Brain (organoid and tissue), 16 donors: ENCODE measurements at places on chromosomes 5 and 9.

- peak; percentile 3 for DNase-seq
Observed at GRCh38 chr5:41048986-41049385, 22.2 kb downstream of the MROH2B start.

DNA sequence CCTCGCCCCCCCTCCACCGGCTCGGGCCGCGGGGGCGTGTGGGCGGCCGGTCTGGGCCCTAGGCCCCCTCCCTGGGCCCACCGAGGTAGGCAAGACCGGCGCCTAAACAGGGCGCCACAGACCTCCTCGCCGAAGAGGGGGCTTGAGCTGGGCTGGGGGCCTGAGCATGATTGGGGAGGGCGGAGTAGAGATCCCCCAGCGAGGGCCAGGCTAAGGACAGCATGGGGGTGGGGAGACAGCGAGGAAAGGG lies 108.9 kb downstream of the PSD2 start:
- no peak for DNase-seq

- DNase-seq: no peak
Observed at GRCh38 chr5:66438087-66438486, 158.1 kb upstream of the MAST4 start.

- DNase-seq: peak; percentile 1
Observed at GRCh38 chr5:77774981-77775789, 954 bp downstream of the TBCA start.

DNA sequence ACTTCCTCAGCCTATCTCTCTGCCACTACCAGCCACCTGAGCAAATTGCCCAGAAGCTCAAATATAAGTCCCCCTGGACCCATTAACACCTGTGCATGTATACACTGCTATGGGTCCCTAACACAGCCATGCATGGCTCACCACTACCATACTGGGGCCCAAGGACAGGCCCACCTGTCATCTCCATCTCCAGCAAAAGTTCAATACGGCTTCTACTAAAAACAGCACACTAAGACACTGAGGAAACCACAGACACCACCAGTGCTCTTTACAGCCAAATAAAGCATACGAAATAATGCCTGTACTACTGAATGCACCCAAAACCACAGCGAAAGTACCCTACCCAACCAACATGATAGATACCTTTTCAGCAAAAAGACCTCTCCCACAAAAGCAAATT lies 85.6 kb upstream of the GHR start:
- DNase-seq: no peak

DNA sequence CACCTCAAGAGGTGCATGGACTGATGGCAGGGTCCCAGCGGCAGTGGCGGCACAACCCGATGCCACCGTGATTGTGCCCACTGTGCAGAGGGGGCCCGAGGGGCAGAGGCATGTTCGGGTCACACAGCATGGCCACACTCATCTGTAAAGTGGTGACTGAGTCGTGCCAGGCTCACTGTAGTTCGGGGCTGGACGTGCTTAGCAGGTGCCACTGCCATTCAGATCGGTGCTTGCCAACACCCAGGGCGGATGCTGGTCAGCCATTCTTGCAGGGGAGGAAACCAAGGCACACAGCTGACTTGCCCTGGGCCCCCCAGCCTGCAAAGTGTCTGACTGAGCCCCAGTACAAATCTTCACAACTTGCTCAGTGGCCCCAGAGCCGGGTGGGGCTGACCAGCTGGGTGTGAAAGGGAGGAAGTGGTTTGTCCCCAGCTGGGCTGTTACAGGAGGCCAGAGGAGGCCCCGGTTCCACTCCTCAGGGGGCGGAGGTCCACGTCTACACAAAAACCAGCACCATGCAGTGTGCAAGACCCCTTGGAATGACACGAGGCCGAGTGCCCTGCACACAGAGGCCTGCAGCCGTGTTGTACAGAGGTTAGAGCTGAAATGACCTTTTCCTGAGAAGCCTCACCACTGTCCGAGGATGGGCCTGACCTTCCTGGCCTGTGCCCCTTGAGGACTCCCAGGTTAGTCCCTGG lies 17.9 kb downstream of the FGD3 start:
- DNase-seq: no peak

GRCh38 chr5:68949256-68949655 lies 144.6 kb upstream of the SLC30A5 start:
- DNase-seq: no peak

DNA sequence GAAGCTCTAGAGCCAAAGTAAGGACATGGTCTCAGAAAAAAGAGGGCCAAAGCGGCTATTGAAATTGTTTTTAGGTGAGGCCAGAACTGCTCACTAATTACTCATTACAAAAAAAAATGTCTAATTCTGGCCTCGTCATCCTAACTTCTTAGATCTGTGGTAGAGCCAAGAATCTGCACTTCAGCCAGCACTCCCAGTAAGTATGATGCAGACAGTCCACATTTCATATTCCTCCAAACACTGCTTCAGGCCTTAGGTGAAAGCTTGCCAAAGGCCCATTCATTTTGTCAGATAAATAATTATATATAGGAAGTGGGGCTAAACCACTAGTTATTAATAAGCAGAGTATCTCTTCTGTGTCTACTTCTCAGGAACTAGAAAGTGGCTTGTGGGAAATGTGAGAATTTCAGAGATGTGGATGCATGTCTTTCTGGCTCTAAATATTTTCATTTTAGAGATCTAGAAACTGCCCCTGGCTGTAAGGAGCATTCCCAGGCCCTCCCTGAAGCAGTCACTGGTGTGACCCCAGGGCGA lies 554.0 kb downstream of the TLE4 start:
- no peak for DNase-seq

DNA sequence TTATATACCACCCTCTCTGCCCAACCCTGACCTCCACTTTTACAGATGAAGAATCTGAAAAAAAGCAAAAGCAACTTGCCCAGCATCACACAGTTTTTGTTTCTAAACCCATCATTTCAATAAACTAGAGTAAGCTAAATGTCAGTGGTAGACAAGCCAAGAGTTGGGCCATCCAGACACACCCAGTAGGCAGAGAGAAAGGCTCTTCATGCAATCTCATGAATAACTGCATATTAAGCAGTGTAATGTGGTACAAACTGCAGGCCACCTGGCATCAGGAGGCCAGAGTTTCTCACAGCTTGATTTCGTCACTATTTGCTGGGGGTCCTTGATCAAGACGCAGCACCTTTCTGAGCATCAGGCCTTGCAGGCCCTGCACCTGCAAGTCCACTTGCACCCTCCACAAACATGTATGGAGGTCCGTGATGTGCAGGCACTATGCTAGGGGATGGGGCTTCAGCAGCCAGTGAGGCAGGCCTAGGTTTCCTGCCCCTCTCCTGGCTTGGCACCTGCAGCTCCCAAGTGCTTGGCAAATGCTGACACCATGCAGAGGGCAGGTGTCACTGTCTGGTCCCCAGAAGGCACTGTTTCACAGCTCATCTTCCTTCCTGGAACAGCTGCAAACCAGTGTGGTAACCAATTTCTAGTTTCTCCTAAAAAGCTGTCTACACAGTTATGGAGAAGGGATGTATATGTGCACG lies 29.8 kb downstream of the ADAM19 start:
- DNase-seq: no peak

- DNase-seq: no peak
Observed at GRCh38 chr9:127506814-127507750, 55.8 kb downstream of the LRSAM1 start.

GRCh38 chr5:157989296-157989695 lies 130.4 kb upstream of the CLINT1 start:
- DNase-seq: no peak

- DNase-seq: no peak
Observed at GRCh38 chr9:129806061-129806460, 3.1 kb downstream of the TOR1B start.

GRCh38 chr9:91039125-91039834 lies 237.7 kb downstream of the SYK start:
- DNase-seq: no peak

DNA sequence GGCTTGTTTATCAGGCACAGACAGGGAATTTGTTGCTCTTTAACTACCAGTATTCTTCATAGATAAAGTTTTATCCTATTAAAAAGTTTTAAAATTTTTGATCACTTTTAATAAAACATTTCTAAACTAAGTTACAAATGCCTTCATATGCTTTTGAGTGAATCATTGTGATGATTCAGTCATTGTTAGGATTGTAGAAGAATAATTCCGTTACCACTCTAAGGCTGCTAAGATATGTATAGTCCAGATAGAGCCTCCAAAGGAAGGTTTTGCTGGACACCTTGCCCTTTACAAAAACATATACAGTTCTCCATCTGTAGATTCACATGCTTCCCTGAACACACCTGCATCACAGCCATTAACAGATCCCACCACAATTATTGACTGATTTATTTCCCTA lies 233.7 kb downstream of the SPOCK1 start:
- DNase-seq: no peak

DNA sequence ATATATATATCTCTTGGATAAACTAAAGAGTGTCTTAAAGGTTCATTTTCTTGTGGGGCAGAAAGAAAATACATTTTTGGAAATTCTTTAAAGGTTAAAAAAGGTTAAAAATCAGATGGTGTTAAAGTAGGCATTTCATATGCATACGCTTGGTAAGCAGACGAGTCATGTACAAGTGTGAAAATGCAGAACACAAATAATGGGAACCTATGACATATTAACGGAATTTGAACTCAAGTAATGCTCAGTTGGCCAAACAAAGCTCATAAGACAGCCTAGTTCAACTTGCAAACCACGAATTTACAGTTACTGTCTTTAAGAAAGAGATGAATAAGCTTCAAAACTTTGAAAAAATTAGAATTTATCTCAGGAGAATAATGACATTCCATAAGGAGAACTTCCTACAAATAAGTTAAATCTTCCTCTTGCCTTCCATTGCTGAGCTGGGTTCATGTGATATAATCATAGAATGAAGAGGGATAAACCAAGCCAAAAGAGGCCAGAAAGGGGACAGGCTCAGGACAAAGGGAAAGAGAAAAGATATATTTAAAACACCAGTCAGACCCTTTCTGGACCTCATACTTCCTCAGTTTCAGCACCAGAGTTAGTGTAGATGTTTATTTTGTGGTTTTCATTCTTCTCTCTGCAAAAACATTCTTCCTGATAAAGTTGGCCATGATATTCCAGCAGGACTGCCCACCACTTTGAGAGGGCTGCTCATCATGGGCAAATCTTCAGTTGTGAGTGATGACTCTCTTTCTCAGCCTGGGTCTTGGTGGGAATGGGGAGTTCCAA lies 256.7 kb upstream of the CD180 start:
- DNase-seq: no peak

DNA sequence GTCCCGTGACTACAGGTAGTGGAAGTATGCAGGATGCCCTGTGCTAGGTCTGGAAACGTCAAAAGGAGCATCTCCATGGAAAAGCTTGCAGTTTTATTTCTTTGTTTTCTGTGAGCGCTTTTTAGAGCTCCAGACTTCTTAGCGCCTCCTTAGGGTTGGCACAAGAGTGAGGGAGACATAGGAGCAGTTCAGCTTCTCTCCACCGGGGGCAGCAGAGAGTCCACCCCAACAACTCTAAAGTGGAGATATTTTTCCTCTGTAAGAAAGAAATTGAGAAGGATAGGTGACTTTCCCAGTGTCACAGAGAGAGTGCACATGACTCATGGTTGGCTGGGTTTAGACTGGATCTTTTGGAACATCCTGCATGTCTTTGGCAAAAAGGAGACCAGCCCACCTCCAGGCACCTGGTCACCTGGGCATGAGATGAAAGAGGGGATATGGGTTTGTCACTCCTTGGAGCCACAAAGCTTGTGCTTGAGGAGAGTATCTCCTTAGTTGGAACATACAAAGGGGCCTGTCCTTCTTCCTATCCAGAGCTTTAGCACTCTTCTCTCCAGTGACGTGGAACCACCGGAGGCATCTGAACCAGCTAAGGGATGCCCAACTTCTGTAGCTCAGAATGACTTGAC lies 637.7 kb downstream of the SEMA5A start:
- no peak for DNase-seq
